COLO829 (cell line): ENCODE measurements at places on chromosomes 1 and 21.

DNA sequence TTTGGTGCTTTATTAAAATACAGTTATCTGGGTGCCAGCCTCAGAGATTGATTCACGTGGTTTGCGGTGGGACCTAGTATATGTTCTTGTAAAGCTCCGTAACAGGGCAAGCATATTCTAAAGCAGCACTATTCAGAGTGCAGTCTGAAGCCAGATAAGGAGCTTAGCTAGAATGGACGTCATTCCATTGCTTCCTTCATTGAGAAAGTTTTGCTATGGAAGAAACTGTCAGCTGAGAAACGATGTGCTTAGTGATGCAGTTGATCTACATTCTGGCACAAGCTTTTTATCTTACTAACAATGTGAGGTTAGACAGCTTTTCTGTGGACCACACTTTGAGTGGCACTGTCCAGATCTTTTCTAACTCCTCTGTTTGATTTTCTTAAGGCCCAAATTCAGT lies 26.2 kb downstream of the SLC44A3 start:
- no peak for DNase-seq

GRCh38 chr21:45850181-45850580 lies 131.4 kb upstream of the COL6A1 start:
- no peak for DNase-seq

DNA sequence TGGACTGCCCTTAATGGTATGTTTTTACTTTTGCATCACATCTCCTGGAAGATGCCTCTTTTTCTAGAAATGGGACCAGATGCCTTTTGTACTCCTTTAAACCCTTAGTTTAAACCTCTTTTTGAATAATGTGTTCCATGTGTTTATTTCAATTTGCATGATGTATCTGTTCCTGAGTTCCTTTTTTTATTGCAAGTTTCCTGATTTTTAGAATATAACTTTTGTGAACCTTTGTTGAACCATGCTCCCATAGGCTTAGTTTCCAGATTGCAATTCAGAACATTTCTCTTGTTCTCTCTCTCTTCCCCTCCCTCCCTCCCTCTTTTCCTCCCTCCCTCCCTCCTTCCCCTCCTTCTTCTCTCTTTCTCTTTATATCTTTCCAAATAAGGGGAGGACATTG lies 81.9 kb downstream of the RGL1 start:
- no peak for DNase-seq

DNA sequence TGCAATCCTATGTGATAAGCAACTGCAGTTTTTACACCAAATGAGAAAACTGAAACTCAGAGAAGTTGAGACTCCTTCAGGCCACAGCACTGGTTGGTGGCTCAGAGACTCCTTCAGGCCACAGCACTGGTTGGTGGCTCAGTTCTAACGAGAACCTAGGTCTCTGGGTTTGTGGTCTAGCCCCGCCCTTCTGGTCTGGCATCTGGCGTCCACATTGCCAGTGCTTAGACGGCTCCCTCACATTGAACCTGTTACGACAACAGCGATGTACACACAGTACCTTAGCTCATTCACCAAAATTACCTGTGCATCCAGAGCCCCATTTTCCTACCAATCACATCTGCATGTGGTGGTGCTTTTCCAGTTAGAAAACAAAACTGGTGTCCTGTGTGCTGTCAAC lies 66.1 kb downstream of the NID1 start:
- DNase-seq: no peak

- no peak for DNase-seq
Measured at GRCh38 chr1:181557313-181557712, 74.0 kb downstream of the CACNA1E start.

- no peak for DNase-seq
Measured at GRCh38 chr1:117657949-117658660, 52.3 kb downstream of the TENT5C start.

- no peak for DNase-seq
Measured at GRCh38 chr1:107933736-107934135, 31.2 kb downstream of the VAV3 start.

DNA sequence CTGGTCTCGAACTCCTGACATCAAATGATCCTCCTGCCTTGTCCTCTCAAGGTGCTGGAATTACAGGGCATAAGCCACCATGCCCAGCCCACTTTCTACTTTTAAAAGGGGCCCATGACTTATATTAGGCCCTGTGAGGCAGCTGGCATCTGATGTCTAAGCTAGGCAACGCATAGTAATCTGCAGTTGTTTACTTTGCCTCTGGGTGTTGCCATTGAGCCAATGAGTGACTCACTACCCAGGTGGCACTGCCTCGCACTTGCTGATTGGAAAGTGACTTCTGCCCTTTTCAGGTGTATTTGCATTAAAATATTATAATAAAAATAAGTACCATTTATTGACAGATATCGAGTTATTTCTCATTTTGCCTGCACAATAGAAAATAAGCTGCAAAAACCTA lies 84.9 kb downstream of the KIF14 start:
- peak; percentile 70 for DNase-seq

- no peak for DNase-seq
Measured at GRCh38 chr1:12591267-12591938, 26.6 kb downstream of the DHRS3 start.

DNA sequence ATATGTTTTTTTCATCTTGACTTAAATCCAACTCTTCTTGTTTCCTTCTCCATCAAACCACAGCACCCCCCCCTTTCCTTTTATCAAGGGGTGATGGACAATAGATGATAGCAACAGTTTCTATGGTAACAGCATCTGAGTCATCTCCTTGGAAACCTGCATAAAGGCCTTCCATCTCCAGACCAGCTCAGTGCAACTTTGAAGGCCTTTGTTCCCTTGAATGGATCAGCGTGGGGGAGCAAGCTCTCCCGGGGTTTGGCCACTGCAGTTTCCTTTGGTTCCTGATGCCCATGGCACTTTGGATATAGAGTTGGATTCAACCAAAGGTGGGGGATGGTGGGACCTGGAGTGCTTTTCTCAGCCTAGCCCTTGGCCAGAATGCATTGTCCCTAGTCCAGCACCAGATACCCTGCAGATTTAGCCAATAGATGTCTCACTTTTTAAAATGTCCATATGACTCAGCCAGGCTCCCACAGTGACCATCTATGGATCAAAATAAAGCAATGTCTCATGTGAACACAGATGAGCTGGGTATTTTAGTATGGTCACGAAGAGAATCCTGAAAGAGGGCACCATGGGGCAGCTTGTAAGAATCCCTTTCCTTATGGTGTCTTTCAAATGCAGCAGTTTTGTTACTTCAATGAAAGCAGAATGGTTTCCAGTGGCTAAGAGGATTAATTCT lies 127.7 kb downstream of the SPATA46 start:
- DNase-seq: peak; percentile 76

DNA sequence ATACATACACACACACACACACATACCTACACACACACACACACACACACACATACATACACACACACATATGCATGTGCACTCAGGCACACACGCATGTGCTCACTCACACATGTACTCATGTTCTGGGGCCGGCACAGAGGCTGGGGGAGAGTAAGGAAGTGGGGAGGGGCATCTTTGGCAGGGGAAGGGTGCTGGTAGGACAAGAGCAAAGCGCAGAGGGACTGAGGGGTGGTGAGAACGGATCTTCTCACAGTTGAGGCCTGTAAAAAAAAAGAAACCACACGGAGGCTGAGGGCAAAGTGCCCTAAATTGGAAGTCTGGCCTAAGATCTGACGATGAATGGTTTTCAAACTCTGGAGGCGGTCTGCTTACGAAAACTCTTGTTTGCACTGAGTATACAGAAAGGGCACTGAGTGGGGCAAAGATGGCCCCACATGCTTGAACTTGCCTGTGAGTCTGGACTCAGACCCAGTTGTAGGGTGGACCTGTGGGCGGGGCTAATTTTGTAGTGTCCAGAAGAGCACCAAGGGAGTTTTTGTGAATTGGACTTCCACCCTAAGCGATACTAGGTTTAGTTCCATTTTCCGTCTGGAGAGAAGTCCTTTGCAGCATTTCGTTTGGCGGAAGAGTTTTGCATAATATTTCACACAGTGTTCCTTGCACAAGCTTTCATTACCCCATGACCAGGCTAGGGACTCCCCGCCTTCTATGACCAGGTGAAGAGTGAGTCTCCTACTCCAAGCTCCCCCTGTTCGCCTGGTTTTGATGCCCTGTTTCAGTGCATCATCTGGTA lies 79.3 kb upstream of the LYST start:
- no peak for DNase-seq

GRCh38 chr1:184056921-184057555 lies 5.5 kb downstream of the TSEN15 start:
- DNase-seq: no peak

DNA sequence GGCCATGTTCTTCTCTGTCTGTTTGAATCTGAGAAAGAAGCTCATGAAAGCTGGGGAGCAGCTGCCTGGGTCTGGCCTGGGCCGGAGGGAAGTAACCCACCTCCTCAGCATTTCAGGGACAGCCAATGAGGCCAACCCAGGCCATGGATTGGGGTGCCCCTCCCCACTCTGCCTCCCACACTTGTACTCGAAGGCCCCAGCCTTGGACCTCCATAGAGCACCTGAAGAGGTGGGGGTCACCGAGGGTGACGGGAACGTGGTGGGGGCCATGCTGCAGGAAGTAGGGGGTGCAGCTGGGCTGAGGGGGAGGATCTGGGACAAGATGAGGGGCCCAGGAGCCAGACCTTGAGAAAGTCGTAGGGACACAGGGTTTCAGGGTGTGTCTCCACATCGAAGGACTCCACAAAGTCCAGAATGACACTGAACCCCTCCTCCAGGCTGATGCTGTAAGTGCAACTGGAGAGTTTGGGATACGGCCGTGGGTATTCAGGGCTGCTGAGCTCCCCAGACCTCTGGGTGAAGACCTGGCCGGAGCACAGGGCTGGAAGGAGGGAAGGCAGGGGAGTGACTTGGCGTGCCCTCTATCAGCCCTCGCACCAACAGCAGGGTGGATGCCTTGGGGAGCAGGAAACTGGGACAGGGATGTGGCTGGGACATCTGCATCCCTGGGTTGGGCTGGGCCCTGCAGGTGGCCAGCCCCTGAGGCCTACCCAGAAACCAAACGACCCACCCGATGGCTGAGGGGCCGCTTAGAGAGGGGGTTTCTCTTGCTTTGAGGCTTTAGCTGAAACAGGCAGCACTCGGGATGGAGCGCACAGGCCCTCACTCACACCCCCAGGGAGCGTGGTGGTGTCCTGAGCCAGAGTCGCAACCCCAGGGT lies 3.8 kb downstream of the MASP2 start:
- DNase-seq: no peak

DNA sequence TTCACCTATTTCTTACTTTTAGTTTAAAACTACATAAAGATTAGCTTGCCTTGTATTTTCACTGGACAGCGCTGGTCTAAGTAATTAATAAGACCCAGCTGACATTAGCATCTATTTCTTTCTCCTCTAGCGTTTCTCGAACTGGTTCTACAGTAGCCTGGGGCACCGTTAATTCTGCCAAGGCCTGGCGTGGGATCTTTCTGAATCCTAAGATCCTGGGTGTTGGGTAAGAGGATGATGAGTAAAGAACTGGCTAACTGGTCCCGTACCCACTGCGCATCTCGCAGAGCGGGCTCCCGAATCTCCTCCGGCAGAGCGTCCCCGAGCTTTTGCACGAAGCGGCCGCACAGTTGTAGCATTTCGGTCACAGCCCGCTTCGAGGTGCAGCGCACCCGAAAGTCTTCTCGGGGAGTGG lies 309 bp downstream of the NSL1 start:
- peak; percentile 66 for DNase-seq

GRCh38 chr1:1173793-1174415 lies at the start of gene TTLL10:
TSS of gene TTLL10 (plus strand) at chr1:1173880. CDS start at chr1:1179216, 5,336 bp downstream.
- no peak for DNase-seq

GRCh38 chr1:20578721-20579395 lies 10.0 kb upstream of the CDA start:
- DNase-seq: no peak

DNA sequence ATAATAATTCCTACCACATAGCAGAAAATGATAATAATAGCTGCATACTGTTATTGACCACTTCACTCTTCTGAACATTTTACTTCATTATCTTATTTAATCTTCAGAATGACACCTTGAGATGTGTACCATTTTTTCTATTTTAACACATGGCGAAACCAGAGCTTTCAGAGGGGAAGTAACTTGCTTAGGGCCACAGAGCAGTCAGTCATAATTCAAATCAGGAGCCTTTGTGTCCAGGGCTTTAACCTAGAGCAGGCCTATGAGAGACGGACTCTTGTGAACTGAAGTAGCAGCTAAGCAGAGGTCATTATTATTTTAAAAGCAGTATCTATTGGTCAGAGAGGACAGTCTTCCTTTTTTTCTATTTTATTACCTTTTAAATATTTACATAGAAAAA lies 114.0 kb downstream of the ROR1 start:
- DNase-seq: no peak
